NCI-H1092 (cell line): ENCODE measurements at places on chromosomes 2 and 18.

DNA sequence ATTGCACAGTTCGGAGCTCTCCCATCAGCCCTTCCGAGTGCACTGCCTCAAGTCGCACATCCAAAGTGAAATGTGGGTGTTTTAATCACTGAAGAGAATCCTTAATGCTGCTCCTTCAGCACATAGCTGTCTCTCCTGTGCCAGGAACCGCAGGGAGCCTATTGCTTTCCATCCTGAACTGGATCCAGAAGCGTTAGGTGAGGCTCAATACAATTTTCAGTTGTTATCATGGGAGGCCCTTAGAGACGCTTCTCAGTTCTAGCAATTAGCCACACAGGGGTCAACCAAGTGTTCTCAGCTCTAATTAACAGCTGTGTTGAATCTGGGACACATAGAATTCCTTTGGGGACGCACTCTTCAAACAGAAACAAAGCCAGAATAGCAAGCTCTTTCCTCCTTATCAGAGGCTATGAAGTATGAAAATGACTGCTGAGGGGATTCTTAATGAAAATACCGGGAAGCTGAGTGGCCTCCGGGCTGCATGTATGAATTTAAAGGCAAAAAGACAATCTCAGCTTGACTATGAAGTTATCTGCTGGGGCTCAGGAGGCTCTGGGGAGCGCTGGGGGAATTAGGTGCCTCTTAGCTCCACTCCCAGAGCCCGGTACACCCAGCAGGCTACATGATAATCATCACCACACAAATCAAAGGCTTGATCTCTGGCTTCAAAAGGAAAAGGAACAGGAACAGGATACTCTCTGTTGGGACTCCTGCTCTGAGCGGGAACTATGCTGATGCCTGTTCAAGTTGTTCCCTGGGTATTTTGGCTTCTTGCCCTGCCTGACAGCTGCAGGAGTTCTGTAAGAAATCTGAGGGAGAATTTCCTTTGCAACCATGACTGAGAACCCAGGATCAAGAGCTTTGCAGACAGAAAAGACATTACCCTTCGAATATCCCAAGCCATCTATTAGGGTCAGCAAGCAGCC is 55.4 kb upstream of the NCOA1 start:
- DNase-seq = peak; percentile 7

DNA sequence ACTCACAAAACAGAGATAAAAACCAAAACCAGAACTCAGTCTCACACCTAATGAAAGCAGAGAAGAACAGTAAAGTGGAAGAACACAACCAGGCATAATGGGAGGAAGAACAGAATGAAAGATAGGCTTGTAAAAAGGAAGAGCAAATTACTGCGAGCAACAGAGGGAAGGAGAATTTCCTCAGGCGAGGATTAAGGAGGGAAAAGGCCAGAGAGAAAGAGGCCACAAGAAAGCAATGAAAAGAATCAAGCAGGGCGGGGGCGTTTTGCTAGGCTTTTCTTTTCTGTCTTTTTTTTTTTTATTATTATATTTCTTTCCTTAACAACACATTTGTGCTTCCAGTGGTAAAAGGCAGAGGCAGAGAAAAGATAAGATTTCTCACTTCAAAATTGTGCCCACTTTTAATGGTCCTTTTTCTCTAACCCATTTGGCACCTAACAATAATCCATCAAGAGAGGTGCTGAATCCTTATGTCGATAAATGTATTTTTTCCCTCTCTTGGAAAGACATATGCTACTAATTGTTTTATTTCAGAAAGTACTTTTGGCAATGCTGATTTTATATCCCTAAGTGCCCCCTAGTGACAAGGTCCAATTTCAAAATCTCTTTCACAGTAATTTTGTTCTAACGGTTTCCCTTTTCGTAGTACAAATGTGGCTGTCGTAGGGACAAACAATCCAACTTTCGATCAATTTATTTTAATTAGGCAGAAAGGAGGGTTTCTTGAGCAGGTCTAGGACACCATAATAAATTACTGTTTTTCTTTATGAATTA is 138.7 kb upstream of the AQP4 start:
- no peak for DNase-seq

- no peak for DNase-seq
Observed at GRCh38 chr18:63603772-63604171, 16.6 kb downstream of the SERPINB13 start.

DNA sequence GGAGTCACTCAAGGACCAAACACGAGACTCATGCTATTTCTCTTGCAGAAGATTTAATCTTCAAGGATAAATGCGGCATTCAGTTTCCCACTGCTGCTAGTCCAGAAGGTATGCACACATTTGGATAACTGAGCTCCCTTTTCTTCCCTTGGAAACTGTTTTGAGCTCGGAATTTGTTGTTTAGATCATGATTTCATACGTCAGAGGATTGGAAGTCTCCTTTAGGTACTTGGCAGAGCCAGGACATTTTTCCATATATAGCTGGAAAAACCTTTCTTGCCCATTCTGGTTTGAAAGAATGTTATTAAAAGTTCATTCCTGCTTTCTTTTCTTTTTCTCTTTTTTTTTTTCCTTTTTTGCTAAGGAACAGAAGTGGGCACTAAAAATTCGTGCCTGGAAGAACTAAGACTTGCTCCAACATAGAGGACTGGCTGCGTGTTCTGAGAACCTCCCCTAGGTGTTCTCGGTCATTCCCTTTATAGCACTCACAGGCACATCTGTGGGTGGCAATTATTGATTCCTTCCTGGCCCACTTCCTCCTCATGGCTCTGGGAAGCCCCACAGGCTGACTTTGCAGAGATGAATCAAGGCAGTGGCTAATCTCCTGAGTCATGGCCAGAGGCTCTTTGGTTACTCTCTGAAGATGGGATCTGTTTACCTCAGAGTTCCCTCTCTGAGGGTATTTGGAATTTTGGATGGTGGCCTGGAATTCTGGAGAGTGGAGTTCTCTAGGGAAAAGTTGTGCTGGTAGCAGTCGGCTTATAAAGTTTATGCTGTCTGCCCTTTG is 104.8 kb downstream of the PLCL1 start:
- DNase-seq = no peak

- no peak for DNase-seq
Observed at GRCh38 chr2:220916931-220917330, 655.2 kb downstream of the EPHA4 start.

DNA sequence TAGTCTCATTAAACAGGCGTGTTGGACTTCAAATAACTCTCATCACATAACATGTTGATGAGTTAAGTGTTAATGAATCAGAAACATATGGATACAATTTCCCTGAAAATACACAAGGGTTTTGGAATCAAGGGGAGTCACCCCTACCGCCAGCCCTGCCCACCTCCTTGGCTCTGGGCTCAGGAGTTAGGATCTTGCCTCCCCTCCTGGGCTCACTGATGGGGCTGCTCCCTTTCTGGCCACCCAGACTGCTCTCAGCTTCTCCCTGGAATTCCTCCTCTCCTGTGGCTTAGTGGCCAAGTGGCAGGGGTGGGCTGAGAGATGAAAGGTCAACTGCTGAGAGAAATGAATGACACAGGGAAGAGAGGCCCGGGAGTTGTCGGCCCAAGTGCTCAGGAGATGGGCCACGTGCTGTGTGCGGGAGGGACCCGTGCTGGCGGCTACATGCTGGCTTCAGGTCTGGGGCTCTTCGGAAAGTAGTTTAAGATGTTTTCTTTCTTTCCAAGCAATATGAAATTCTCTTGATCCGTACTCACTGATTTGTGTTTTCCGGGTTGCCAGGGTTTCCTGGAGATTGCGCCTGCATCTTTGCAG is 55.8 kb upstream of the TNP1 start:
- no peak for DNase-seq

DNA sequence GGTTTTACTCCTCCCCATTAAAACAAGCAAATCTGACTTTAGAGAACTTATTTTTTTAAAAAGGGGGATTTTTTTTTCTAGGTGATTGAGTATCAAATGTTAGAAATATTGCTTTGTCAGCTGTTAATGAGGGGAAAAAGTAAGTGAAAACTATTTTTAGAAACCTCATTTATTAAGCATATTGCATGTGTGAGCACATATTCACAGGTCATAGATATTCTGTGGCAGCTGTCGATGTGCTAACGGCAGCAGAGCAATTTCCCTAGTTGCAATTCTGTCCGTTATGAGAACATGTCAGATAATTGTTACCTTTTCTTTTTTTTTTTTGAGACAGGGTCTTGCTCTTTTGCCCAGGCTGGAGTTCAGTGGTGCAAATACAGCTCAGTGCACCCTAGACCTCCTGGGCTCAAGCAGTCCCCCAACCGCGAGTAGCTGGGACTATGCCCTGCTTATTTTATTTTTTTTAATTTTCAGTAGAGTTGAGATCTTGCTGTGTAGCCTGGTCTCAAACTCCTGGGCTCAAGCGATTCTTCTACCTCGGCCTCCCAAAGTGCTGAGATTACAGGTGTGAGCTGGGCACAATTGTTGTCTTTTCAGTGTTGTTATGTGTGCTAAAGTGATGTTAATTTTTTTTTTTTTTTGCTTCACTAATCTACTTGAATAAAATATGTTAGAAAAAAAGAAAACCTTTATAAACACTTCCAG is 69.8 kb downstream of the MTA3 start:
- no peak for DNase-seq

DNA sequence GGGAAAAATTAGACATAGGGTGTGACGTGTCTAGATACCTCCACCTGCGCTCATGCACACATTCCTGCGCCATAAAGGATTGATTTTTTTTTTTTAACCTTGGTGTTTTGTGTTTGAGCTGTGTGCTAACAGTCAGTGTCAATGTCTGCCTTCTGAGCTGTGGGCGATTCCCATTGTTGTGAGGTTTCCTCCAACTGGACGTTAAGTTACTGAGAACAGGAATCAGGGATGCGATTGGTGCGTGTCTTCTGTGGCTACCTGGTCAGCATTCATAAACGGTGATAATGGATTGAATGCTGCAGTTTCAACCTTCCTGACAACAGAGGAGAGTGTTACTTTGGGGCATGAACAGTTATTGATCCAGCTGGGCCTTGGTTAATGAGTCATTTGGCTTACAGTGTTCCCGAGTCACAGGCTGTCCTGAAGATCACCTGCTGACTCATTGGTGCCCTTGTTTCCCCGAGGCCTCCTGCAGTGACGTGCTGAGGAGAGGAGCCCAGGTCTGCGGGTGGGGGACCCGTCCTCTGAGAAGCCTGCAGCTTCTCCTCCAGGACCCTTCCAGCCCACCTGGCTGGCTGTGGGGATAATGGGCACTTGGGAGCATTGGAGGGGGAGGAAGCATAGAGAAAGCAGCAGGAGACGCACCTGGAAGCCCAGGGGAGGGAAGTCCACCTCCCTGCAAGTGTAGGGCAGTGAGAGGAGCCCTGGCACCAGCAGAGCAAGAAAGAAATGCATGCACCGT is 25.8 kb upstream of the CABYR start:
- no peak for DNase-seq

DNA sequence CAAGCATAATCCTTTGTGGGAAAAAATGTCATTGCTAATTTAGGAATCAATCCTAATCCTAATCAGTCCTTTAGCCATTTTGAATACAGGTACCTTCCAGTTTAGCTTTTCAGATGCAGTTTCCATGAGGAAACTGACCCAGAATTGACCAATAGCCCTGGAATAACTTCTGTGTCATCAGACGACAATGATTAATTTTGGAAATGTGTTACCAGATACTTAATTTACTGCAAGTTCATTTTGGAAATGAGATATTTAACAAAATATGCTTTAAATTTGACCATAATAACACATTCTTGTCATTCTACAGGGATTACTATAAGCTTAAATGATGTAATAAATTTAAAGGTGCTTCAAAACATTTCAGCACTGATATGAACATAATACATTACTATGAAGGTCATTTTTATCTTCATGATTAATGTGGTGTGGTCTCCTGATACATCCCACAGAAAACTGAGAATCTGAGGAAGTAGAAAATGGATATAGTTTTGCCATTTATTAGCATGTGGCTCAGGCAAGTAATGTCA is 129.8 kb upstream of the SH3BP4 start:
- DNase-seq = no peak

DNA sequence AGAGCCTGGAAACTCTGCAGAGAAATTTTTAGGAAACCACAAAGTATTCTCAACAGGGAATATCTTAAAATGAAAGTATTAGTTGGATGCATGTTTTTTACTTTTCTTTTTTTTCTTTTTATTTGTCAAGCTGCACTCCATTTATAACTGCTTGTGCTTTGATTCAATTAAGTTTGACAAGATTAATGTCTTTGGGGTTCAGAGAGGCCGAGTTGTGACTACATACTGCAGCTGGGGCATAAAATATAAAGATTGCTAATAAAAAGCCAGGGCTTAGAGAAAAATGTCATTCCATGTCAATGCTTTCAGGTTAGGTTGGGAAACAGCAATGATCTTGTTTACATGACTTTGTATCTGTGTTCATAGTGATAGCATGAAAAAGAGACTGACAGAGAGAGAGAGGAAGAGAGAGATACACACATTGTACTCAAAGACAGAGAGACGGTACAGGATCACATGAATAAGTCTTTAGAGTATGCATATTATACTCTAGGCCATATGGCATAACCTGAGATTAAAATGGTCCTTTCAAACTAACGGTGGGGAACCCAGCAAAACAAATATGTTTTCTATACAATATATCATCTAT is 1022.3 kb upstream of the CNTNAP5 start:
- no peak for DNase-seq

- DNase-seq = no peak
Observed at GRCh38 chr2:75208738-75209137, 9.4 kb upstream of the TACR1 start.

- DNase-seq = no peak
Observed at GRCh38 chr18:27527856-27528255, 342.7 kb upstream of the CHST9 start.

DNA sequence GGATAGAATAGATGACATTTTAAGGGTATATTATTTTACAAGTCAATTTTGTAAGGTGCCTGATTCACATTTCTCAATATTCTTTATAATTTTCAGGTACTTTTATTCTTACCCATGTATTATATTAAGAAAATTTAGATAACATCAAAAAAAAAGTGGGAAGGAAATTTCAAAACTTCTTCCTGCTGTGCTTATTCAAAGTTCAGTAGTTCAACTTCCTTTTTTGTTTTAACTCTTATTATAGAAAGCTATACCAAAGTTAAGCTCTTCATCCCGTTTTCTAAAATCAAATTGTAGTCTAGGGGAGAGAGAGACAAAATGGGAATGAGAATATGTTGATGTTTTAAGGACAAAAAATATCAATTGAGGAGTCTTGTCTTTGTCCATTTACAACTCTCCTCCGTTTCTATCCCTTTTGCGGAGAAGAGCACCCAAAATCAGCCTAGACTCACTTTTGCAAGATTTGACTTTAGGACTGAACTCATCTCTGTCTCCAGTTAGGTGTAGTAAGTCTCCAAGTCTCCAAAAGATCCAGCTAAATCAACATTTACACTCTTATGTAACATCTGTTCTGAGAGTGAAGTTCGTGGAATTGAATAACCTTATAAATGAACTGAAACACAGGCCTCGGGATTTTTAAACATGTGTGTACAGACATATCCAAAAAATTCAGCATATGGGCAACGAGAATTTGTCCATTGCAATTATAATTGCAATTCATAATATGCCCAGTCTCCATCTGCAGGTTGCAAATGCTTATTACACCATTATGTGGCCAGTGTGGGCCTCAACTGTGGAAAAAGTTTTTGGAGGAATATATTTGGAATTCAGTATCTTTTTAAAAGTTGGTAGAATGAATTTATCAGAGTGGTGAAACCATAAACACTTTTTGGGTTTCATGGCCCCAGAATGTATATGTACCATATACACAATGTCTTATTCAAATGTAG is 23.9 kb downstream of the FAM124B start:
- DNase-seq = no peak
